Cardiac muscle cell (in vitro differentiated cells and primary cell): ENCODE measurements at places on chromosomes 5 and 9. TPM values are rescaled to one million over a fixed set of nuclear protein-coding genes. Genes with fewer than 3 reads are reported as not detected.

- peak; percentile 29 for DNase-seq
These were observed 127.3 kb downstream of the MACROH2A1 start for GRCh38 chr5:135271533-135272310.

The CD14 gene
- 1.4 TPM in 1 of 2 replicates, not detected in the other for total RNA-seq

DNA sequence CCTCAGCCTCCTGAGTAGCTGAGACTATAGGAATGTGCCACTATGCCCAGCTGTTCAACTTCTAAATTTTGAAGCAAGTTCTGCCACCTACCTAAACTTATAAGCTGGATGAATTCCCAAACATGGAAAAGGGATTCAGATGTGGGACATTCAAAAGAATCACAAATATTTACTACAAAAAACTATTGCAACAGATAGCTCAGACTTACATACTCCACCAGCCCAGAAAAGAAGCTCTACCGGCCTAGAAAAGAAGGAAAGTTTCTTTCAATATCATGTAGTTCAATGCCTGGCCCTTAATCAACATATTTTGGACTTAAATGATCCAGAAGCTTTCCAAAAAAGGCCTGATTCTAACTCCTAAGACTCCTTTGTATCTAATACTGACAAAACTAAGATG lies 23.8 kb downstream of the SH3RF2 start:
- DNase-seq: no peak

GRCh38 chr5:44538797-44539601 lies 149.8 kb upstream of the FGF10 start:
- no peak for DNase-seq

The HTR1A gene
- total RNA-seq: not detected in 2 replicates

The SCGB3A2 gene
- not detected in 2 replicates for total RNA-seq

- DNase-seq: peak; percentile 53
These were observed 103.6 kb upstream of the KLF9 start for GRCh38 chr9:70517926-70518610.

The CDH18 gene
- 0.21 and 0.28 TPM in 2 replicates for total RNA-seq

The ZFP2 gene
- total RNA-seq: 0.70 and 2.0 TPM in 2 replicates

The GLIPR2 gene
- 3.2 and 8.6 TPM in 2 replicates for total RNA-seq

DNA sequence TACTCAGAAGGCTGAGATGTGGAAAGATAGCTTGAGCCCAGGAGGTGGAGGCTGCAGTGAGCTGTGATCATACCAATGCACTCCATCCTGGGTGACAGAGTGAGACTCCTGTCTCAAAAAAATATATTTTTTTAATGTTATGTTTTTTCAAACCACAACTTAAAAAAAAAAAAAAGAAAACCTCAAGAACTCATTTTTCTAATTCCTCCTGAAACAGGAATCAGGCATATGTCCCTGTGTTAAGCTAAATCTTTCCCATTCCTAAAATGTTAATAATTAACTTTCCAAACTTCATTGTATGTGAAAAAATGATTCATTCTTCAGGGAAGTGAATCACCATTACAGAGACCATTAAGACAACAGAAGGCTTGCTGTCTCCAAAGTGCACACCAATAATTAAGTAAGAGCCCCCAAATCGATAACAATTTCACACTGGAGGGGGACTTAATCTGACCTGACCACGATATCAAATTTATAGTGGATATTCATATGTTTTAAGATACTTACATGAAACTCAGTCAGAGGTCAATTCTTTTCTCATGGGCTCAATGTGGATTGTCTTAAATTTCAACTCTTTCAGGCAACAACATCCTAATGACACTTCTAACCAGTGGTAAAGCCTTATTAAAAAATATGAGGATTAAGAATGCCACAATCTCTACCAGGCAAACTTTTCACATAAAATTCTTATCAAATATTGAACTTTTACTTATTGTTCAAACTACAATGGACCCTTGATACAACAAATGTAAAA lies 5.2 kb downstream of the CEMIP2 start:
- no peak for DNase-seq

The SEMA5A gene
- 14.6 and 16.6 TPM in 2 replicates for total RNA-seq

The C9 gene
- not detected in 2 replicates for total RNA-seq

The MEIKIN gene
- not detected in 2 replicates for total RNA-seq

The PPP1R26 gene
- total RNA-seq: 43.1 and 62.2 TPM in 2 replicates

The PCDHGA9 gene
- total RNA-seq: 1.1 and 1.8 TPM in 2 replicates

GRCh38 chr5:55865831-55866230 lies 14.7 kb downstream of the IL31RA start:
- peak; percentile 52 for DNase-seq

The CDX1 gene
- total RNA-seq: not detected in 2 replicates

The MLANA gene
- total RNA-seq: not detected in 2 replicates

DNA sequence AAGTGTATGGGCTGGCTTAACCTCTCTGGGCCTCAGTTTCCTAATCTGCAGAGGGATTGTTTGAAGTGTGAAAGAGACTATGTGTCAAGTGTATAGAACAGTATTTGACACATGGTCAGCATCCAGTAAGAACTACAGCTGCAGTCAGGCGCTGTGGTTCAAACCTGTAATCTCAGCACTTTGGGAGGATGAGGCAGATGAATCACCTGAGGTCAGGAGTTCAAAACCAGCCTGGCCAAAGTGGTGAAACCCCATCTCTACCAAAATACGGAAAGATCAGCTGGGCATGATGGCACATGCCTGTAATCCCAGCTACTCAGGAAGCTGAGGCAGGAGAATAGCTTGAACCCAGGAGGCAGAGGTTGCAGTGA lies 31.9 kb upstream of the STING1 start:
- DNase-seq: no peak
